Activated T-helper 17 cell treated with anti-CD3 and anti-CD28 coated beads, Interleukin-2, amount 50 U/mL, for 72 hours (primary cell): ENCODE measurements at places on chromosomes 6 and 20.

DNA sequence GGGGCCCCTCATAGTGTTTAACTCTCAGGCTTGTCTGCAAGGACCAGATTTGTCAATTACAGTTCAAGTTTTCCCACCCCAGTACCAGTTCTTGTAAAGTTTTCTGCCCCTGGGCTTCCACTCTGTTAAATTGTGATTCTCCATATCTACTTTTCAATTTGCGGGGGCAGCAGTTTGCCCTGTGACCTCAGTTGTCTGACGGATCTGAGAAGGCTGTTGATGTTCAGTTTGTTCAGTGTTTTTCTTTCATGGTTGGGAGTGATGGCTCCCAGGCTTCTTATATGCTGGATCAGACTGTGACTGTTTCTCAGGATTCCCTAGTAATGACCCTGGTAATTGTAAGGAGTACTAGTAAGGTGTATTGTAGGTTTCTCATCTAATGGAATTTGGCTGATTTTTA lies 101.0 kb upstream of the GGTLC1 start:
- no peak for ATAC-seq

DNA sequence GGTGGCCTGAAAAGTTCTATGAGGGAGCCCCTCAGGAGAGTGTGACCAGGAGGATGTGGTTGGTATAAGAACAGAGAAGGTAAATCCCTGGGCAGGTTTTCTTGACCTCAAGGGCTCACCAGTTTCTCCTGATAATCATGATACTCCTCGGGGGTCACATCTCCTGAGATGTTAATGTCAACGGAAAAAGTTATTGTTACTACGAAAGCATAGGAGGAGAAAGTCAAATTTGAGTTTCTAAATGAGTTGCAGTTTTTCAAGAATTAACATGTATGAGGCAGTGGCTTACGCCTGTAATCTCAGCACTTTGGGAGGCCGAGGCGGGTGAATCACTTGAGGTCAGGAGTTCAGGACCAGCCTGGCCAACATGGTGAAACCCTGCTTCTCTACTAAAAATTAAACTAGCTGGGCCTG lies 23.4 kb downstream of the MGME1 start:
- ATAC-seq = peak; percentile 86

GRCh38 chr6:711925-712324 lies 19.0 kb upstream of the EXOC2 start:
- peak; percentile 25 for ATAC-seq

GRCh38 chr20:12019715-12020114 lies 102.0 kb downstream of the BTBD3 start:
- no peak for ATAC-seq

DNA sequence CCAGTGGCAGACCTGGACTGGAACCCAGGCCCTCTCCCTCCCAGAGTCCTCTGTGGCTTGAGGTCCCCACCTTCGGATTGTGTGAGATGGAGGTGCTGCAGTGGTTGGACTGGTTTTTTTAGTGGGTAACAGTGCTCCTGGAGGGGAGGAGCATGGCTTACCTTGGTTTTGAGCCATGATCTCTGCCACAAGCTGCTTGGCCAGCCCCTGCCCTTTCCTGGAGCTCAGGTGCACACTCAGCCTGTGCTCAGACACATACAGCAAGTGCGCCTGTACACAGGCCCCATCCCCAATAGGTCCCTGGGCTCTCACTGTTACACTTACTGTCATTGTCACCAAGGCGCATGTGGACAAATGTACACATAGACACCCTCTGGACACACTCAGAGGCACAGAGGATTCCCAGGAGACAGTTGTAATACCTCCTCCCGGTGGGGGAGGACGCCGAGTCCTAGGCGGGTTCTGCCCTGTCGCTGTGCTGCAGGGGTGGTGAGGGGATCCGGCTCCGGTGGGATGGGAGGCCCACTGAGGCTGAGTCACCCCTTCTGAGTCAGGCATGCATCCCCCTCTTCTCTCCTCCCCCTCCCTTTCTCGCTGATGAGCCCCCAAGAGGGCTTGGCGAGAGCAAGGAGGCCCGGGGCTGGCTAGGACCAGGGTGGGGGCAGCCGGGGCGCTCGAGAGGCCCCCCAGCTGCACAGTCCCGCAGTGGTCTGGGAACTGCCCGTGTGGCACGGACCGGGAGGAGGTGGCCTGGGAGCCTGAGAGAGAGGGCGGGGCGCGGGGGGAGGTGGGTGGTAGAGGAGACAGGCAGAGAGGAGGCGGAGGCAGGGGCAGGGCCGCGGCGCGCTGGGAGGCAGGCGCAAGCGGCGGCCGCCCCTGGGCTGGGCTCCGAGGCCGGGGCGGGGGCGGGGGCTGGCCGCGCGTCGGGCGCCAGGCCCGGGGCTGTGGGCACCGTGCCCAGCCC lies 522 bp upstream of the EPB41L1 start:
- peak; percentile 59 for ATAC-seq

GRCh38 chr20:55693641-55694040 lies 311.7 kb downstream of the CBLN4 start:
- no peak for ATAC-seq

- no peak for ATAC-seq
Observed at GRCh38 chr6:15616261-15616660, 46.6 kb downstream of the DTNBP1 start.
